Stimulated activated CD4-positive, alpha-beta T cell treated with anti-CD3 and anti-CD28 coated beads, Interleukin-1b, Interleukin-23, amount 100 ng/mL, for 1 hour (primary cell): ENCODE measurements at places on chromosomes 3 and 15.

DNA sequence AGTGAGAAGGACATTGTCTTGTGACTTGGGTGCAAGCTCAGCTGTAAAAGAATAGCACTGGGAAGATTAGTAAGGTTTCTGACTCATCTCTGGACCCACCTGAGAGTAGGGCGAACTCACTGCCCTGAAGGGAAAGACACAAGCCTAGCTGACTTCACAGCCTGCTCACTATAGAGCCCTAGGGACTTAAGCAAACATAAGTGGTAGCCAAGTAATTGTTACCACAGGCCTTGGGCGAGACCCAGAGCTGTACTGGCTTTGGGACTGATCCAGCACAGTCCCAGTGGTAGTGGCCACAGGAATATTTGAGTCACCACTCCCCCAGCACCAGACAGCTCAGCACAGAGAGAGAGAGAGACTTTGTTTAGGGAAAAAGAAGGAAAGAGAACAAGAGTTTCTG lies 429.9 kb downstream of the TBL1XR1 start:
- DNase-seq = no peak

- no peak for DNase-seq
Observed at GRCh38 chr3:132654721-132655120, 4.9 kb downstream of the ACAD11 start.

DNA sequence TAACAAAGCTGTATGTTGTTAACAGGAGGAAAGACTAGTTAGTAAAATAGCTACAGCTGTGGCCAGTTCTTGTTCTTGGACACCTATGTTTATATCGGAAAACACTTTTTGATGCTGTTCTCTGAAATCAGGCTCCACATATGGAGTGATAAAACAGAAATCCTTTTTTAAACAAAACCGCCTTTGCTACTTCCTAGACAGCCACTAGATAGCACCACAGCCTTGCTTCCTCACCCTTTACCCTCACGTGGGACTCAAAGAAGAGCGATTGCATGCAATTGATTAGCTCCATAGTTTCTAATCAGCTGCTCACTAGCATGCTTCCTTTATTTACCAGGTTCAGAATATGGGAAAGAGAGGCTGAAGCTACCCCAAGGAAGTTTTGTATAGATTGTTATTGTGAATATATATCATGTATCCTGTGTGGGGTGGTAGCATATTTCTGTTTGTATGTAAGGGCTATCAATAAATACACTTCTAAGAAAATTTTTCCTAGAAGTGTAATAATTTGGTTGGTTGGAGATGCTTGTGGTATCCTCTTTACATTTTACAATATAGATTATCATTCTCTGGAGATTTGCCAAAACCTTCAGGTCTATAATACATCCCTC lies 4.3 kb upstream of the MTFMT start:
- no peak for DNase-seq

- DNase-seq = no peak
Observed at GRCh38 chr3:58041182-58041825, 33.1 kb downstream of the FLNB start.

- no peak for DNase-seq
Observed at GRCh38 chr3:37519661-37520060, 342.0 kb upstream of the CTDSPL start.

DNA sequence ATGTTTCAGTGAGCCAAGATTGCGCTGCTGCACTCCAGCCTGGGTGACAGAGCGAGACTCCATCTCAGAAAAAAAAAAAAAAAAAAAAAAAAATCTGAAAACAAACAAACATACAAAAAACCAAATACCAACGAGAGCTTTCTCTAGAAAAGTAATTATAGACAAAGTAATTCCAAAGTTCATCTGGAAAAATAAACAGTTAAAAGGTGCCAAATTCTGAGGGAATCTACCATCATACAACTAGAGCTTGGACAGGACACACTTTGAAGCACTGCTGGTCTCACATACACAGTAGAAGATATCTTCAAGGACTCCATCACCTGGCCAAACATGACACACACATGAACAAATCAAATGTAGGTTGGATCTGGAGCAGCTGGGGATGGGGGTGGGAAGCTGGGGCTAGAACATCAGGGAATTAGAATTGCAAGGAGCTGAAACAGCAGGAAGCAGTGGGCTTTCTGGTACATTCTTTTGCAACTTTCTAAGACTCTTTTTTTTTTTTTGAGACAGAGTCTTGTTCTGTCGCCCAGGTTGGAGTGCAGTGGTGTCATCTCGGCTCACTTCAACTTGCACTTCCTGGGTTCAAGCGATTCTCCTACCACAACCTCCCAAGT lies 41.1 kb upstream of the CTSH start:
- no peak for DNase-seq

- no peak for DNase-seq
Observed at GRCh38 chr3:186440891-186441290, 78.9 kb upstream of the DGKG start.

DNA sequence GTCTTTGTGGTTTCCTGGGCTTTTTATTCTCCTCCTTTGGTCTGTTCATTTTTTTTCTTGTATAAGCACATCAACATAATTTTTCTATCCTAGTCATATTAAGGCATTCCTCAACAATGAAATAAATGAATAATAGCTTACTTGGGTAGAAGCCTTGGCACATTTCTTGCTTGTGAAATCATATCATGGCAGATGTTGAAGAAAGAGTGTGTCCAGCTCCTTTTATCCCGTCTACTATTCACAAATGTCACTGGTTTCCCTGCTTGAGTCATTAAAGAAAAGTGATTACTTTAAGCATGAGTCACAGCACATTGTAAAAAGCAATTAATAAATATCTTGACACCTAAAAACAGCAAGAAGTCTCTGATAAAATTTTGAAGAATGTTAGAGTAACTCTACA lies 42.1 kb downstream of the MINAR1 start:
- no peak for DNase-seq

DNA sequence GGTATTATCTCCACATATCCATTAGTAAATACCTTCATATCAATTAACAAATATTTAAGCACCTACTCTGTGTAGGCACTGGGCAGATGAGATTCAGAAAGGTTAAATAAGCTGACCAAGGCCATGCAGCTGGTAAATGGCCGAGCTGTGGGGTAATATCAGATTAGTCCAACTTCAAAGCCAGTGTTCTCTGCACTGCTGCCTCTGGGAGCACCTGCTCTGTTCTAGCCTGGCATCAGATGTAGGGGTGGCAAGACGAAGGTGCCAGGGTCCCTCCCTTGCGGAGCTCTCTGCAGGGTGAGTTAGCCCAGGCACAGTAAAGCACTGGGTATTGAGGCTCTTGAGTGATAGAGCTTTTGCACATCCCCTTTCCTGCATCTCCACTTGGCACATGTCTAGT lies 5.5 kb downstream of the TATDN2 start:
- no peak for DNase-seq

GRCh38 chr15:88395872-88396781 lies 71.1 kb downstream of the MRPL46 start:
- DNase-seq = no peak

GRCh38 chr3:44712455-44713075 lies at the start of gene ZNF502:
Gene ZNF502, plus strand, starts transcription at chr3:44712660. Its CDS starts 7,602 bp downstream, at chr3:44720262.
- DNase-seq = no peak

DNA sequence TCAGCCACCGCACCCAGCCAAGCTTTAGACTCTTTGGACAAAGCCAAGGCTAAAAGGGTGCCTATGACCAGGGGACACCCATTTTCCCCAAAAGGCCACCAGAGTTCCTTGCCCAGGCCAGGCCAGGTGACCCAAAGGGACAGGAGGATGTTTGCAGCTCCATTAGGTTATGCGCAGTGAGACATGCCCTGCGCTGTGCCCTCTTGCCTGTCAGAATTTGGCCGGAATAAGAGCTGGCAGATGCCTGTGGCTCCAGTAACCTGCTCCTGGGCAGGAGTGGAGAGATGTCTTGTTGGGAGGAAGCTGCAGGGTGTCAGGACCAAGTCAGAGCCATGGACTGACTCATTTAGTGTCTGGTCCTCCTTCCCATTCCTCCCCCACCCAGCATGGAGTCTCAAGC lies 20.5 kb downstream of the DNASE1L3 start:
- no peak for DNase-seq

DNA sequence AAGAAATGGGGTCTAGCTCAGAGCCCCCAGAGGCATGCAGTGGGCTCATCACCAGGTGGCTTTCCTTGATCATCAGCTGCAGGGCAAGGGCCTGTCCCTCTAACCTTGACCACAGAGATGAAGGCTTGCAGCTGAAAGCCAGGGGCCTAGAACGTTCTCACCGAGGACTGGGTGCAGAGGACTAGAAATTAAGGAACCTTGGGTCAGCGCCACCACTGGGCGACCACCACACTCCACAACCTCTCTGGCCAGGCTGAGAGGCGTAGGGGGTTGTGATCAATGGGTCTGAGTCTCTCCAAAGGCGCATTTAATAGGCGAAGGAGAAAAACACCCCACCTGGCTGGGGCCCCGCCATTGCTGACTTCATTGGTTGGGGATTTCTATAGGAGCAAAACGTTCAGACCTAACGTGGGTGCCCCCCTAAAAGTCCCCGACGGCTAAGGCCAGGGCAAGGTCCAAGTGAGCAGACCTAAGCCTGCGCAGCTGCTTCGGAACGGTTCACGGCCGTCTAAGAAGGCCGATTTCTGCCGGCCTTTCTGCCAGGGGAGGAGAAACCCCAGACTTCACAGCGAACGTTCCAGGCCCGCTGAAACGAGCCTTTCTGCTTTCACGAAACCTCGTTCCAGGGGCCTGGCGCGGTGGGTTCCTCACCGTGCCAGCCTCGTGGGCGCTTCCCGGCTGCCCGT lies 915 bp downstream of the BCL2L10 start:
- no peak for DNase-seq

DNA sequence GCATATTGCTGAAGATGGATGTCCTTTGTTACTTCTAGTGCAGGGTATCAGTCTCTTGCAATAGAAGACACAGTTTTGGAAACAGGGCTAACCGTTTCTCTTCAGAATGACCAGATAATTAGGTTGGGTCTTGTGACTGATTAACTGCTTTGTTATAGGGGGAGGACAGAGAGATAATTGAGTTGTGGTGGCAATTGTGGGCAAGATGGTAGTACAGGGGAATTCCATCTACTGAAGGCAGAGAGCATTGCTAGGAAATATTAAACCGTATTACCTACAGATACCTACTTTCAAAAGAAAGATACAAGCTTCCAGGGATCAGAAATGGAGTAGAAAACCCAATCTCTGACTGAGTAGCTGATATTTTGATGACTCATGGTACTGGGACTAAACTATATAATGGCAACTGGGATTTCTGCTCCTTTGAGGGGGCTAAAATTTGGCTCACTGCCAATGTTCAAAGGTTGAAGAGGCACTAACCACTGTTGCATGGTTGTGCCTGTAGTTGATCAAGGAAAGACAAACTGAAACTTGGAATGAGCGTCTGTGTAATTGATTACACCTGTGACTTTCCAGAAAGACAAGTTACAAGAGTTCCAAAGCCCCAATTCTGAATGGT lies 4.2 kb downstream of the PRR23B start:
- DNase-seq = no peak

GRCh38 chr15:66565741-66566144 lies at the start of gene LCTL:
Gene LCTL, minus strand, starts transcription at chr15:66565998. Its CDS starts 633 bp downstream, at chr15:66565365.
- DNase-seq = no peak
